Stimulated activated CD8-positive, alpha-beta memory T cell treated with anti-CD3 and anti-CD28 coated beads, Interleukin-2, amount 100 ng/mL, for 48 hours (primary cell): ENCODE measurements at places on chromosomes 2 and 18.

DNA sequence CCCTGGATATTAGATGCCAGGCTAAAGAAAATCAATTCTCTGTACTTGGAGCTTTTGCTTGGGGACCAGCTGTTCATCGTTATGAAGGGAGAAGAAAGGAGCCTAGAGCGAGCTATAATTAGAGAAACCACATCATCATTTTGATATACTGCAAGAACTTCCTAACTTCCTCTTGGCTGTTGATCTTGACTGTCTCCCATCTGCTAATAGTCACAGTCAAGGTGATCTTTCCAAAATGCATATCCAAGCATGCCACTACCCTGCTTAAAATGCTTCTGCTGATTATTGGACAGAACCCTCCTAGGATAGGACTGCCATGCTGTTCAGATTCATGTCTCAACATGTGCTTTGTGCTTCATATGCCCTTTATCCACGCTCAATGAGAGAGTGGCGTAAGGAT, 54.8 kb downstream of the RAPGEF4 start:
- no peak for DNase-seq

- DNase-seq, result no peak
Observed at GRCh38 chr18:79782566-79783308, 15.0 kb upstream of the KCNG2 start.

DNA sequence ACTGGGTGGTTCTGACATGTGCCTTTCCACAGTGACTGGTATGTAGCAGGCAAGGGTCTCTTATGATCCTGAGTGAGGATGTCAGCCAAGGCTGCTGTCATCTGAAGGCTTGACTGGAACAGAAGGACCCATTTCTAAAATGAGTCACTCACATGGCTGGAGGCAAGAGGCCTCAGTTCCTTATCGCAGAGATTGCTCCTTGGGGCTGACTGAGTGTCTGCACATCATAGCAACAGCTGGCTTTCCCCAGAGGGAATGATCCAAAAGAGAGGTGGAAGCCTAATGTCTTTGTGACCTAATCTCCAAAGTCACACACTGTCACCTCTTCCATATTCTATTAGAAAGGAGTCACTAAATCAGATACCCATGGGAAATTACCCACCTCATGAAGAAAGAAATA, 114.0 kb downstream of the NEDD4L start:
- DNase-seq, result no peak

- DNase-seq, result no peak
Observed at GRCh38 chr2:30127016-30127893, 19.6 kb upstream of the YPEL5 start.

- no peak for DNase-seq
Observed at GRCh38 chr2:114542695-114543094, 100.3 kb downstream of the DPP10 start.

- no peak for DNase-seq
Observed at GRCh38 chr2:175154661-175155082, 13.3 kb downstream of the ATF2 start.

DNA sequence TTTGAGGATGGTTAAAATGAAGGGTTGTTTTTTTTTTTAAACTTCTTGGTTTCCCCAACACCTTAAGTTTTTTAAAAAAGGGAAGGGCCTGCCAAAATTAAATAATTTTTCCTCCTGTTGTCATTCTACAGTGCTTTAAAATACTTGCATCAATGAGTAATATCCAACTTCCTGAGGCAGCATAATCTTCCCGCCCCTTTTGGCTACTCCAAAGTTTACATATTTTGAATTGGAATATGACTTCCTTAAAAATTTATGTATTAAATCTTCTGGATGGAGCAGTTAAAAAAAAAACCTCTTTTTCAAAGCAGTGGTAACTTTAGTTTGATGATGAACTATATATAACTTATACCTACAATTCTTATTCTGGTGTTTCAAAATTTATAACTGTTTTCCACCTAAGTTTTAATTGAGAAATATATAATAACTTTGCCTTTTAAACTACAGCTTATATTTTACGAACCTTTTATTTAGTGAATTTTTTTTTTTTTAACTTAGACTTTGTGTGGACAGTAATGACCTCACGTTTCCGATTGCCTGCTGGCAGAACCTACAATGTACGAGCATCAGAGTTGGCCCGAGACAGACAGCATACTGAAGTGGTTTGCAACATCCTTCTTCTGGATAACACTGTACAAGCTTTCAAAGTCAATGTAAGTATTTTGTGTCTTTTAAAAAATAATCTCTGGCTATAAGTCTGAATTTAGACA, 49.8 kb downstream of the PTPN4 start:
- DNase-seq, result no peak

DNA sequence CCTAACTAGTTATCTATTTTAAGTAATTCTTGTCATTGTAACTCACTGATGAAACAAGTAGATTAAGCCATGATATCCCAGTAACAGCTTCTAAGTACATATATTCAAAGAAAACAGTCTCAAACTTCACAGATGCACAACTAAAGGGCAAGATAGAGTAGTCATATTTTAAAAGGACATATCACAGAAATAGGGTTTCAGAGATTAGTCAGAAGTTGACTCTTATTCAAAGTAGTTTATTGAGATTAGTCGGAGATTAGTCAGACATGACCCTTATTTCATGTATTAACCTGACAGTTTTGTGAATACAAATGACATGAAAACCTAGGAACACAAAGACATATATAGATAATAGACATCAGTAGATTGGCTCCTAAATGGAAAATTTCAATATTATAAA, 15.9 kb upstream of the CHAC2 start:
- no peak for DNase-seq

DNA sequence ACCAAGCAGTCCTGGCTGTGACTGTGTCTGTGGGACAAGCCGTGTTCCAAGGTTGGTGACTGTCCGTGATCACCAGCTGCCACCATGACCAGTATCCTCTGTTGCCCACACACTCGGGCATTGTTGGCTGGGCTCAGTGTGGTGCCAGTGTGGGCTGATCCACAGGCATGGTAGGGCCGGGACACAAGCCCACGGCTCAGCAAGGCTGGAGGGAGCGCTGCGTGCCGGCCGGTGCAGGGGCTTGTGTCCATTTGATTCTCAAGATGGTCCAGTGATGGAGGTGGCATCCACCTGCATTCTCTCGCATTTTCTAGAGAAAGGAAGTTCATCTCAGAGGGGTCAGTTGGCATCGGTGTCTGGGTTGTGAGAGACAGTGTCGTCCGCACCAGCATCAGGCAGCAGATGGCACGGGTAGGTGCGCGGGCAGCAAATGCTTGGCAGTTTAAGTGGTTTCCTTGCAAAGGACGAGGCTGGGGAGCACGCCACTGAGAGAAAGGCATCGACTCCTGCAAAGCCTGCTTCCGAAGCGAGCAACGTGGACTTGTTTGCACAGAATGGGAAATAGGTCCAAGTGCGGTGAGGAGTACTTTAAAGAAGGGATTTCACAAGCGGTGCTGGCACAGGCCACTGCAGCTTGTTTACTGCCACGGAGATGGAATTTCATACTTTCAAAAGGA, 20.9 kb downstream of the TWIST2 start:
- DNase-seq, result no peak

DNA sequence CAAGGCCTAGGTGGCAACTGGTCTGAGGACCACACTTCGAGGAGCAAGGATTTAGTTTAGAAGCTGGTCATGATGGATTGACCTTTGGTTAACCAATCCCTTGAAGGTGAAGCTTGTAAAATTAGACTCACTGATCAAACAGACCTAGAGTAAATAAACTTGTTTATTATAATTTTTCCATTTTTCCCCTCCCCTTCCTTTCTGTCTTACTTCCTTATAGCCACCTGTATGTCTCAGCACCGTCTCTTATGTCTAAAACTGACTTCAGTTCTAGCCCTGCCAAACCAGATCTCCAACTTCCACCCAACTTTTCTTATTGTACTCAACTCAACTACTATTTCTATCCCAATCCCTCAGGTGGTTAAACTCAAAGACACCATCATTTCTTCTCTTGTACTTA, 92.8 kb upstream of the THOC1 start:
- no peak for DNase-seq

- no peak for DNase-seq
Observed at GRCh38 chr2:246489-247144, 17.2 kb downstream of the SH3YL1 start.

DNA sequence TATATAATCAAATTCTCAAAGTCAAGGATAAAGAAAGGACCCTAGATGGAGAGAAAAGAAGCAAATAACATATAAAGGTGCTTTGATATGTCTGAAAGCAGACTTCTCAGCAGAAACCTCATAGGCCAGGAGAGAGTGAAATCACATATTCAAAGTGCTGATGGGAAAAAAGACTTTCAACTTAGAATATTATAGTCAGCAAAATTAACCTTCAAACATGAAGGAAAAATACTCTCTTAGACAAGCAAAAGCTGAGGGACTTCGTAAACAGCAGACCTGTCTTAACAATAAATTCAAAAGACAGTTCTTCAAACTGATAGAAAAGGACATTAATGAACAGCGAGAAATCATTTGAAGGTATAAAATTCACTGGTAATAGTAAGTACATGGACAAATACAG, 107.2 kb upstream of the KCNH7 start:
- no peak for DNase-seq

DNA sequence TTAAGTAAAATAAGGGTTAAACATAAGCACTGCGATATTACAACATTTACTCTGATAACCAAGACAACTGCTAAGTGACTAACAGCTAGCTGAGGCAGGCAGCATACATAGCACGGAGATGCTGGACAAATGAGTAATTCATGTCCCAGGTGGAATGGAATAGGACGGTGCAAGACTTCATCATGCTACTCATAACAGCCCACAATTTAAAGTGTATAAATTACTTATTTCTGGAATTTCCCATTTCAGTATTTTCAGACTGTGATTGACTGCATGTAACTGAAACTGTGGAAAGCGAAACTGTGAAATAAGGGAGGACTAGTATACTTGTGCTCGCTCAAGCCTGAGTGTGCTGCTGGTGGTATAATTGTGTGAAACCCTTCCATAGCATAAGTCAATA, 12.9 kb downstream of the IER3IP1 start:
- DNase-seq, result no peak

- no peak for DNase-seq
Observed at GRCh38 chr2:54271843-54272627, 16.0 kb upstream of the TSPYL6 start.

GRCh38 chr2:64137996-64138395, 6.2 kb downstream of the PELI1 start:
- no peak for DNase-seq

DNA sequence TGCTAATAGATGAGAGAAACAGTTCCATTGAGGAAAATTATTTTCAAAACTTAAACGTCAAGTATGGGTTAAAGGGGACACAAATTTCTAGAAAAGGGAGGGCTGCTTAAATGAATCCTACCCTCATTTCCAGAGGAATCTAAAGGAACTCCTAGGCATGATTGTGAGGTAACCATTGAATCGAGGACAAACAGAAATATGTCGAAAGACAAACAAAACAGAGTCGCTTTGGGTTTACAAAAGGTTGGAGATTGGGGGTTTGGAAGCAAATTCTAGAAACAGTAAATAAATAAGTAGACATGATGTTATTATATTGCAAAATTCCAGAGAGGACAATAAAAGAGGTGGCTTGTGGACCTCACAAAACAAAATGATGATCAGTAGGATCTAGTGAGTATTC, 173.1 kb downstream of the FTCDNL1 start:
- no peak for DNase-seq

- no peak for DNase-seq
Observed at GRCh38 chr18:2602844-2603243, 31.5 kb downstream of the NDC80 start.

- no peak for DNase-seq
Observed at GRCh38 chr2:15383695-15384350, 177.3 kb downstream of the NBAS start.

GRCh38 chr2:23478933-23479683, 94.1 kb downstream of the KLHL29 start:
- no peak for DNase-seq

DNA sequence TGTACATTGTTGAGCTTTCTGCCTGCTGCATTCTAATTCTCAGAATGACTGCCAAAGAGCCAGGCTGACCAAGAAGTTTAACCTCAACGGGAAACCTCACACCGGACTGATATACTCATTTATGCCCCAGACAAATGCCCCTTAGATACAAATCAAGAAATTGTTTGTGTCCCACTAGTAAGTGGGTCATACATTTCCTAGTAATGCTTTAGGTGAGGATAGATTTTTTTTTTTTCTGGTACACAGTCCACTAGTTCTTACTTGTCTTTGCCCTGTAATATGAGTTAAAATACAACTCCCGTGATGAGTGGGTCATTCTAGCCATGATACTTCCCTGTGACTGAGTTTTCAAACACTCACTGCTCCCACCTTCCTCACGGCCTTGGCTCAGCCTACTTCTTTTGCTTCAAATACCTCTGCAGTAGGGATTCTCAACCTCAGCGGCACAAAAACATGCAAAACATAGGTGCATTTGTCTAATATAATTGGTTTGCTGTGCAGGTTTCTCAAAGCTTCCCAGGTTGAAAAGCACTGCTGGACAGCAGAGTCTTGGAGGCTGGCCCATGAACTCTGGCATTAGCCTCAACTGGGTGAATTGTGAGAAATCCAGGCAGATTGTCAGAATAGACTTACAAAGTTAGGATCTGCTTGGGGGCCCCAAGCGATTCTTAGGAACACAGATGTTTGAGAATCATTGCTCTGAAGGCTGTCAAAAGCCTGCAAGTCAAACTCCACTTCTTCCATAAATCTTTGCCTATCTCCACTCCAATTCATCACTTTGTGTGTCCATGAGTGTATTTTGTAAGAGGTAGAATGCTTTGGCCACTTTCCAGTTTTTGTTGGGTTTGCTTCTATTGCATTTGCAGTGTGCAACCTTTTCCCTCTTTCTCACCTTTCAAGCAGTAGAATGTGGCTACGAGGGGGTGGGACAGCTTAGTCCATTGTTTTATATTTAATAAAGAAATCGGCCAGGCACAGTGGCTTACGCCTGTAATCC, 35.5 kb downstream of the TGIF1 start:
- DNase-seq, result no peak

GRCh38 chr2:188610827-188611226, 319.2 kb downstream of the GULP1 start:
- no peak for DNase-seq

DNA sequence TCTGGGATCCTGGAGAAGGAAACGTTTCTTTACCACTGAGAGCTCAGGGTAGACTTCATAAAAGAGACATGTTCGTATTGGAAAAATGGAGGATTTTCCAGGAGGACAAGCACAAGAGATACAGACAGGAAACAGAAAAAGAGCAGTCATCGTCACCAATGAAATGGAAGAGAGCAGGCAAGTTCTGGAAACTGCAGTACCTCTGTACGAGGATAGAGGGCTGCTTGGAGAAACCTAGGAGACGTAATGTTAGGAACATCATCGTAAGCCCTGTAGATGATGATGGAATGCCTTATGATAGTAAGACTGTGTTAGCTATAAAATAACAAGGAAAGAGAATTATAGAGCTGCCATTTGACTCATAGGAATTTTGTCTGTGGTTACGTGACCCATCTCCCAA, 121.1 kb upstream of the KLHL14 start:
- DNase-seq, result no peak
